ENCODE measurements at places on chromosomes 4 and X. TPM values are rescaled to one million over a fixed set of nuclear protein-coding genes. Genes with fewer than 3 reads are reported as not detected.

DNA sequence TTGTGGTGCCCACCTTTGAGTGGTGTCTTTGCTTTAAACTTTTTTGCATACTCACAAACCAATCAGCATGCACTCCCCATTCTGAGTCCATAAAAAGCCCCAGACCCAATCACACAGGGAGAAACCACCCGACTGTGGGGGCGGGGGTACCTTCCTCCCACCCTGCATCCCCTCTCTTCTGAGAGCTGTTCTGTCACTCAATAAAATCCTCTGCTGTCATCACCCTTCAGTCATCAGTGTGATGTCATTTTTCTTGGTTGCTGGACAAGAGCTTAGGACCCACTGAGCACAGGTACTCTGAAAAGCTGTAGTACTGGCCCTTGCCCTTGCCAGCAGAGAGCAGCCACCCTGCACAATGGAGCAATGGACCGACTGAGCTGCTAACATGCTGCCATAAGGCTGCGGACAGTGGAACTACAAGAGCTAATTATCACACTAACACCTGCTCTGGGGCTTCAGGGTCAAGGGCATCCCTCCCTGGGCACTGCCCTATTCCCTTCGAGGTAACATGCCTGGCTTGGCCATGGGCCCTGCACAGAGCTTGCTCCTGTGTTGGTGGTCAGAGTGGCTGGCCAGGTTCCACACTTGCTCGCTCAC lies 62.9 kb upstream of the PGRMC2 start:
- DNase-seq, result no peak

DNA sequence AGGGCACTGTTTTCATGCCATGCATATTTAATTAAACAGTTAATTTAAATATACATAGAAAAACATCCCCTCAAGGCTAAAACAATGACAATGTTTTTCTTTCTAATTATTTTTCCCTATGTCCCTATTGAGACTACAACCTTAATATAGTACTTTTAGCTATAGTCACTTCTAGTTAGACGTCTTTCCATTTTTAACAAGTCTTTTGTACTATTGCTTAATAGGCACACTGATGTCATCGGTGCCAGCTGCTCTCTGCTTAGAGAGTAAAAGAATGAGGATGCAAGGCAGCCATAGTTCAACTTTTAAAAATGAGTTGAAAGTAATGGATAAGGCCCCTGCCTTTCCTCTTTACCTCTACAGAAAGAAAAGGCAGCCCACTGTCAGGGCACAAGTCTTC lies 191.1 kb downstream of the KCTD8 start:
- no peak for DNase-seq

- DNase-seq, result no peak
These were observed 110.8 kb upstream of the DGKK start for GRCh38 chrX:50581405-50581804.

GRCh38 chr4:183422962-183423631 lies 21.3 kb upstream of the CDKN2AIP start:
- no peak for DNase-seq

- no peak for DNase-seq
These were observed 168.6 kb downstream of the PTTG2 start for GRCh38 chr4:38128478-38129459.

Gene MRPS18C
- 36.2 TPM for total RNA-seq

Gene N4BP2
- 11.9 TPM for total RNA-seq

Gene RAB39B
- 0.71 TPM for total RNA-seq

Gene FAM50A
- total RNA-seq, result 51.7 TPM

All from sigmoid colon (tissue), 7 donors.